ENCODE measurements at places on chromosomes 2 and 18.

DNA sequence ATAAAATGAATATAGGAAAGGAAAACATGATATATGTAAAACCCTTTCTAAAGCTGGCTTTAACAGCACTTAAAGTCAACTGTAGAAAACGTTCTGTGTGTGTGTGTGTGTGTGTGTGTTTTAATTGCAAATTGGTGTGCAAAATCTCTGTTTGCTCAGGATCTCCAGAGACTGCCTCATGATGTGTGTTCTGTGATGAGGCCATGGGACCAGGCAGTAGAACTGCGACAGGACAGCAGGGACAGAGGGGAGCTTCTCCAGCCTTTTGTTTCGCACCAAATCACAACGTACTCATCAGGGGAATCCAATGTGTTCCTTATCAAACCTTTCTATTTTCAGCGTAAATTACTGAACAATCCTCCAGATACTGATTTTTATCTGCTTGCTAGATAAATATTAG is 66.7 kb downstream of the NXPH2 start:
- no peak for DNase-seq

DNA sequence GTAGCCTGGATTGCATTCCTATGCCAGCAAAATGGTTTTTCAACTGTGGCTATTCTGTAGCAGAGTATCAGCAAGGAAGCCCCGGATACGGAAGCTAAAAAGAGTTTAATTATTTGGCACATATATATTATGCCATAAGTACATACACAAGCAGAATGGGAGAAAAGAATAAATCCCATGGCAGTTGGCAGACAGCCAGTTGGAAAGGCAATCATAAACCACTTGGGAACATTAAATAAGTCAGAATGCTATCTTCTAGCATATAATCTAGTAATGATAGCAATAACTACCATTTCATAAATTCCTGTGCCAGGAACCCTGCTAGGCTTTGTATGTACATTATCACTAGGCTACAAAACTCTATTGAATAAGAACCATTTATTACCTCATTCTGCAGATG is 26.0 kb downstream of the GALNT5 start:
- no peak for DNase-seq

- DNase-seq, result peak; percentile 95
These were observed 70.5 kb downstream of the PRPF40A start for GRCh38 chr2:152646775-152647174.

- no peak for DNase-seq
These were observed 176.8 kb upstream of the TRIB2 start for GRCh38 chr2:12539776-12540562.

DNA sequence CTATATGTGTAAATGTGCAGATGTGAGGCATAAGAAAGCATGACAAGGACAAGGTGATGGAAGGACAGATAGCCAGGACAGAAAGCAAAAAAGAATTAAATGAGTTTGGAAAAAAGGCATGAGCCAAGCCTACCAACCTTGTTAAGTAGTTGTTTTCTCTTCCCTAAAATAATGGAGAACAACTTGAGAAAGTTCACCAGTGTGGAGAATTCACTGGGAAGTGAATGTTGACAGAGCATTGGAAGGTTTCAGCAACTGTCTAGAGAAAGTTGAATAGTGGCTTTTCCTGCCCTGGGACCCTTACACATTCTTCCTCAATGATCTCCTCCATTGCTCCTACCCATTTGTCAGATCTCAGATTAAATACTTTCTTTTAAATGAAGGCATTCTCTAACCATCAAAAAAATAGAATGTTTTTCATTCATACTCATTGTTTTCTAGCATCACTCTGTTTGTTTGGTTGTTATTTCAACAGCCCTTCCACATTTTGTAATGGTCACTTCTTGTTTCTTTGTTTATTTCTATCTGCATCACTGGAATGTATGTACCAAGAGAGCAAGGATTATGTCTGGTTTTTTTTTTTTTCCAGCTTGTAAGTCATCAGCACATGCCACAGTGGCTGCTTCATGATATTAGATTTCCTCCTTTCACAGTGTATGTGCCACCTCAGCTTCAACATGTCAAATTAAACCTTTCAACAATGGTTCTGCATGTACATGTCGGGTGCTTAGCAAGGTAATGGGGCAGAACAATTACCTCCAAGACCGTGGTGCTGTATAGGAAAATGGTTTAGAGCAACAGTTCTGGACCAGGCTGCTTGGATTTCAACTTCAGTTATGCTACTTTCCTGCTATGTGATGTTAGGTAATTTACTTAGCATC is 586.0 kb upstream of the VRK2 start:
- DNase-seq, result no peak

- DNase-seq, result no peak
These were observed 241.2 kb downstream of the SEPTIN10 start for GRCh38 chr2:109372614-109373013.
